ENCODE measurements at places on chromosomes 4 and X. TPM values are rescaled to one million over a fixed set of nuclear protein-coding genes. Genes with fewer than 3 reads are reported as not detected.
A peak's percentile ranks its signal among the peaks of the same experiment; 100 is the strongest.

The SLC9B2 gene
- 37.0 TPM for total RNA-seq

The SLC26A1 gene
- total RNA-seq, result not detected

DNA sequence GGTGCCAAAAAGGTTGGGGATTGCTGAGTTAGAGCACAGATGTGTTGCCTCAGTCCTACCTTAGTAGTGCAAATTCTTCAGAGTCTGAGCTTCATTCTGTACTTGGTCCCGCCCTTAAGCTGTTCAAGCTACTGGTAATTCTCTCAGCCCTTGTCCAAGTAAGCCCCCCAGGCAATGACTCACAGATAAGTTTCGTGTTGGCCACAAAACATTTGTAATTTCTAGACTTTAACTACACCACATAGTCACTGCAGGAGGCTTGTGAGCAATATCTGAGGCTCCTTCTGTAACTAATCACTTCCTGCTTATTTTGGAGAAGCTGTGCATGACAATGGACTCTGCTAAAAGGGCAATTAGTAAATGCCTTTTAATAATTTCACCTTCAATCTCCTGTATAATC, 1420.5 kb downstream of the PCDH7 start:
- no peak for DNase-seq
- H3K27ac ChIP-seq, result no peak overlapping the region
- H3K4me3 ChIP-seq, result no peak overlapping the region
- no peaks in the 10 kb centered on the region for H3K4me1 ChIP-seq
- H3K27me3 ChIP-seq, result no peaks in the 10 kb centered on the region
- no peaks in the 10 kb centered on the region for H3K36me3 ChIP-seq

The NR0B1 gene
- total RNA-seq, result not detected

The EDA2R gene
- 1.6 TPM for total RNA-seq

The PAGE5 gene
- total RNA-seq, result 1.3 TPM

- no peaks in the 10 kb centered on the region for H3K27me3 ChIP-seq
- no peak overlapping the region for H3K4me3 ChIP-seq
- no peak overlapping the region for H3K27ac ChIP-seq
- DNase-seq, result no peak
- no peaks in the 10 kb centered on the region for H3K4me1 ChIP-seq
- no peaks in the 10 kb centered on the region for H3K36me3 ChIP-seq
Observed at GRCh38 chr4:23401572-23401971, 488.3 kb downstream of the PPARGC1A start.

The NXF2B gene
- not detected for total RNA-seq

DNA sequence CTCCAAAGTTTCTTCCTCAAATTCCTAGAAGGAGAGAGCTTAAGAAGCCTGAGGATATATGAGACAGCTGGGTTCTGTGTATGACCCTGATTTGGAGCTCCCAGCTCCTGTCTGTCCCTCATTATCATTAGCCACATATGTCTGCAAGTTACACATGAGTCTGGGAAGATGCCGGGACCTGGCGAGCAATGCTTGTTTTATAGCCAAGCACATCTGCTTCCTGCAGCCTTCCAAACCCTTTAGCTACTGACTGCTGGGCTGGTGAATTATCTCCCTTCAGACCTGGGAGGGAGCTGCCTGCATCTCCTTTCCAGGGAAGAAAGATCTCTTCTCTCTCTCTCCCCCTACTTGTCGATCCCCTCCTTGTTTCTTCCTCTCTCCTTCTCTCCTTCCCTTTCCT, 556.7 kb upstream of the BOD1L1 start:
- H3K4me3 ChIP-seq, result no peak overlapping the region
- no peak overlapping the region for H3K27ac ChIP-seq
- H3K4me1 ChIP-seq, result no peaks in the 10 kb centered on the region
- no peaks in the 10 kb centered on the region for H3K36me3 ChIP-seq
- no peaks in the 10 kb centered on the region for H3K27me3 ChIP-seq

- H3K4me1 ChIP-seq, result no peaks in the 10 kb centered on the region
- no peak overlapping the region for H3K27ac ChIP-seq
- no peaks in the 10 kb centered on the region for H3K27me3 ChIP-seq
- H3K36me3 ChIP-seq, result no peaks in the 10 kb centered on the region
- H3K4me3 ChIP-seq, result no peak overlapping the region
Observed at GRCh38 chrX:87900320-87900908, 382.8 kb downstream of the KLHL4 start.

The PPP1R2C gene
- total RNA-seq, result not detected

The CENPVL3 gene
- 0.22 TPM for total RNA-seq

- no peak overlapping the region for H3K27ac ChIP-seq
- DNase-seq, result no peak
- H3K27me3 ChIP-seq, result no peaks in the 10 kb centered on the region
- H3K36me3 ChIP-seq, result no peaks in the 10 kb centered on the region
- H3K4me1 ChIP-seq, result no peaks in the 10 kb centered on the region
Observed at GRCh38 chr4:57719456-57719855, 609.3 kb upstream of the IGFBP7 start.

DNA sequence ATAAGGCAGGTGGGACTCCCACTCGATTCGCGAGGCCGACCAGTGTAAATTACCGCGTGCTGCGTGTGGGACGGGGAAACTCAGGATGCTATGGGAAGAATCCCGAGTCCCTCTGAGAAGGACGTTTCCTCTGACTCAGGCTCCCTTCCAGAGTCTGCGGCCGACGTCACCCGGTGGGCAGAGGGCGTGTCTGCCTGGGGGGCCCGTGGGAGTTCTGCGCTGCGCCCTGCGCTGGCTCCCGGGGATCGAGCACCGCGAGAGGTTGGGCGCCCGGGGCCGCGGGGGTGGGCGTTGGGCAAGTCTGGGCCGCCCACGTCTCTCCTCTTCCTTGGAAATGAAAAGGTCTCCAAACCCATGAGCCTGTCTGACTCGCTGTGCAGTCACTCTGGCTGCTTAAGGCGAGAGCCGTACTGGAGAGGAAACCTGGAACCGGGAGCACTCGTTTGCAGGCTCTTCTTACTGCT, 568 bp downstream of the NIPAL1 start:
- H3K4me3 ChIP-seq, result peak overlapping the region; percentile 45
- no peak for DNase-seq
- peaks cover 11% of the 10 kb centered on the region for H3K4me1 ChIP-seq
- H3K27ac ChIP-seq, result no peak overlapping the region
- H3K27me3 ChIP-seq, result no peaks in the 10 kb centered on the region

GRCh38 chr4:153784166-153784699, 4.7 kb downstream of the SFRP2 start:
- H3K27me3 ChIP-seq, result peaks cover 15% of the 10 kb centered on the region
- H3K4me3 ChIP-seq, result no peak overlapping the region
- no peak overlapping the region for H3K27ac ChIP-seq

- no peaks in the 10 kb centered on the region for H3K4me1 ChIP-seq
- H3K27me3 ChIP-seq, result no peaks in the 10 kb centered on the region
- no peak overlapping the region for H3K27ac ChIP-seq
- DNase-seq, result no peak
- no peak overlapping the region for H3K4me3 ChIP-seq
- H3K36me3 ChIP-seq, result no peaks in the 10 kb centered on the region
Observed at GRCh38 chrX:47707031-47707780, 48.2 kb upstream of the UXT start.

Data from CD8-positive, alpha-beta memory T cell (primary cell).